ENCODE measurements at places on chromosomes 1 and 21.

DNA sequence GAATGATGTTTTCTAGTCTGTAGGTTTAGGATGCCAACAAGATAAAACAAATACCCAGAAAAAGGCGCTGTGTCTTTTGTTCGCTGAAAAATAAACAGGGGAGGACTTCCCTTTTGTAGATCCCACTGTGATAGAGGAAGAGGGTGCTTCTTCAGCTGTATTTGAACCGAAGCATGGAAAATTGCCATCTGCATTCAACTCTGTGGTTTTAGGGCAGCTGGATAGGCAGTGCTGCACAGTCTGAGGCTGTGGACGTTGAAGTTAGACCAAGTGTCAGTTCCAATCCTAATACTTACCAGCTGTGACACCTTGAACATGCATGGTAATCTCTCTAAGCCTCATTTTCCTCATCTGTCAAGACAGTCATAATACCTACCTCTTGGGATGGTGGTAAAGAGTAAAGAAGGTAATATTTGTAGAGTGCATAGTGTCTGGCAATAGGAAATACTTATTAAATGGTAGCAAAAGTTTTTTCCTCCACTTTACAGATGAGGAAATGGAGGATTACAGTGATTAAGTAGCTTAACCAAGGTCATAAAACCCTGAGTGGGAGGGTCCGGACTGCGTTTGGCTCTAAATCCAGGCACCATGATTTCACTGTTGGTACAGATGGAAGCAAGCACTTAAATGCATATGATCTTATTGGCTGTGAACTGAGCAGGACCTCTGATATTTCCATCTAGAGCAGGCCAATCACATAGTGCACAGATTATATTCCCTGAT is 48.5 kb downstream of the UTP25 start:
- DNase-seq = no peak

DNA sequence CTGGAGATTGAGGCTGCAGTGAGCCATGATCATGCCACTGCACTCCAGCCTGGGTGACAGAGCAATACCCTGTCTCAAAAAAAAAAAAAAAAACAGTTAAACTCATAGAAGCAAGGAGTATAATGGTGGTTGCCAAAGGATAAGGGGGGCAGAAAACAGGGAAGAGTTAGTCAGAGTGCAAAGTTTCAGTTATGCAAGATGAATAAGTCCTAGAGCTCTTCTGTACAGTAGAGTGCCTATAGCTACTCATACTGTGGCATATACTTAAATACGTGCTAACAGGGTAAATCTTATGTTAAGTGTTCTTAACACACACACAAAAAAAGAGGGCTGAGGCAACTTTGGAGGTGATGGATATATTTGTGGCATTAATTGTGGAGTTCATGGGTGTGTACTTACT is 75.6 kb upstream of the COA6 start:
- no peak for DNase-seq

DNA sequence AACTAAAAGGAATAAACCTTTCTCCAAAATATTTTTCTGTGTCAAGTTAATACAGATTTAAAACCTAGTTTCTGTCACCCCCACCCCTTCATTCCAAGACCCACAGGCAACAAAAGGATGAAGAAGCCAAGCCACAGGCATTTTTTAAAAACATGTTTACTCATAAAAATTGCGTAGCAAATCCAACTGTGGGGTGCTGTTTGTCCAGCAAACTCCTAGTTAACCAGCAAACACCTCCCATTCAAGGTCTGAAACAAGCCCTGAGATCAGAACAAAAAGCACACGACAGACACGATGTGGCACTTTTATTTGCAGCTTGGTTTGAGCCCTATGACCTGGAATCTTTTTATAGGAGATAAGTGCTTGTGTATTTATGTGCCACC is 149.9 kb upstream of the CAMK1G start:
- DNase-seq = no peak

GRCh38 chr1:55768327-55768952 is 553.3 kb upstream of the USP24 start:
- DNase-seq = no peak

- DNase-seq = no peak
Observed at GRCh38 chr1:17630048-17630830, 90.7 kb downstream of the ARHGEF10L start.

- no peak for DNase-seq
Observed at GRCh38 chr1:104932949-104933679, 1183.4 kb downstream of the AMY1C start.

All from stimulated activated CD4-positive, alpha-beta T cell treated with anti-CD3 and anti-CD28 coated beads, Interleukin-15, amount 100 ng/mL, for 48 hours (primary cell).